OCI-LY7 (cell line): ENCODE measurements at places on chromosomes 5 and 9.

DNA sequence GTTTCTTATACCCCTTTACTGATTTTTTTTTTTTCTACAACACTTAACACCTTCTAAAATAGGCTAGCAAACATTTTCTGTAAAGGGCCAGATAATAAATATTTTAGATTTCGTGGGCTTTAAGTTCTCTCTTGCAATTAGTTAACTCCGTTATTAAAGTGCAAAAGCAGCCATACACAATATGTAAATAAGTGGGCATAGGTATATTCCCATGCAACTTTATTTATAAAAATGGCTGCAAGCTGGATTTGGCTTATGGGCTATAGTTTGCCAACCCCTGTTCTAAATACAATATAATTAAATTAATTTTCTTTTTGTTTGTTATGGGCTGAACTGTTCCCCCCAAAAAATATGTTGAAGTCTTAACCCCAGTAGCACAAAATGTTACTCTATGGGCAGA lies 10.8 kb downstream of the IL6ST start:
- no peak for DNase-seq

- DNase-seq = no peak
Measured at GRCh38 chr5:179195561-179196404, 135.6 kb downstream of the ZNF354C start.

DNA sequence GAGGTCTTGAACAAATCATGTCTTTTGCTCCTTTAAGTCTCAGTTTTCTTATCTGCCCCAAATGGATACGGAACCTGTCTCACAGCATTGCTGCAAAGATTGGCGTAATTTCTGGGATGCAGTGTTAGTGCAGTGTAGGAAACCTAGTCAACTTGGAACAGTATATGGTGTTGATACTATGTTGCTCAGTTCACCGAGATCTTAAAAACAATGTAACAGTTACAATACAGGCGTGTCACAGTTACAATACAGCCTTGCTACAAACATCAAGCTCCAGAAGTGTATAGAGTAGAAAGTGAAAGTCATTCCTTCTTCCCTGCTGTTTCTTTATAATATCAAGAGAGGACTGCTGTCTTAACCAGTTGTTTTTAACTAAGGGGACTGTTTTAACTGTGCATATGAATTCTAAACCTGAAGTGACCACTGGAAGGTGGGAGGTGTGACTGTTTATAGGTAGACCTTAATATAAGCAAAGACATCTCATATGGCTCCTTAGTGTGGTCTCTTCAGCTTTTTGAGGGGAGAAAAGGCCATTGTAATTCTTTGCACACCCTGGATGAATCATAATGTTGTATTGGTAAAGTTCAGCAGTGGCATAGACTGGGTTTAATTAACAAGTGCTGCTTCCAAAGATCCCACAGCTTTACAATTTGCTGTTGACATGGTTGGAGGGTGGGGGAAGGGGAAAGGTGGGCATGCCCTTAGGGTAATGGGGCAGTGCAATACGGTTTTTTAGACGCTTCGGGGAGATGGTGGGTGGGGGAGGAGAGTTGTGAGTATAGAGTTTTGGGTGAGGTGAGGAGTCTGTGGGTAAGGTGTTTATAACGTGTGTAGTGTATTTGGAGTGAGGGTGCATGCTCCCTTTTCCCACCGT lies 12.9 kb downstream of the PRRC2B start:
- DNase-seq = no peak

DNA sequence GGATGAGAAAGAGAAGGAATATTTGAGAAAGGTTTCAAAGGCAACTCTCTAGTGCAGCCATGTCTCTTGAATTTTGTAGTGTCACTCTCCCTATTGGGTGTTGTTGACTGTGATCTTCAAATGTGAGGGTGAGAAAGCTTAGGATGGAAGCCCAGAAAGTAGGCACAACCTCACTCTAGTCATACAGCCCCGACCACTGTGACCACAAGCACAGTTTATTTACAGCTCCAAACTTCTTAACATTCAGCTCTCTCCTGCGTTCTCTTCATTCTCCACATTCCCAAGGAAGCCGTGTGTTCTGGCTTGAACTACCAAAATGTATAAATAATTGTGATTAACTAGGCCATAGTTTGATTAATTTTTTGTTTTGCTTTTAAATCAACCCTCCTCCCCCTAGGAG lies 542.9 kb downstream of the LRRC70 start:
- DNase-seq = no peak

- DNase-seq = no peak
Measured at GRCh38 chr5:81391-82021, 10.5 kb upstream of the PLEKHG4B start.

GRCh38 chr9:78133751-78134150 lies 102.1 kb upstream of the CEP78 start:
- DNase-seq = no peak

GRCh38 chr9:137044037-137044436 lies 1.9 kb downstream of the NPDC1 start:
- DNase-seq = no peak

DNA sequence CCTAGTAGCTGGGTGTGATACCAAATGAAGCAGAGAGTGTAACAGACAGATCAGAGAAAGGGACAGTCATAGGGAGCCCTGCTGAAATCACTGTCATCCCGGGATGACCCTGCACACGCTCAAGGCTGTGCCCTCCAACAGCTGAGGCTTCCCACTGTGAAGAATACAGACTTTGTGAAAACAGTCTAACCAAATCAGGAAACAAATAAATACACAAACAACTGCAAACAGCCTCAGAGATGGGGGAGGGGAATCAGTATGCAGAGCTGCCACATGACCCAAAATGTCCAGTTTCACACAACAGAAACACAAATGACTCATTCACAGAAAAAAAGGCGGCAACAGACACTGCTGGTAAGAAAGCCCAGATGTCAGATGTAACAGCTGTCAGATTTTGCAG lies 101.9 kb downstream of the ADAMTS2 start:
- no peak for DNase-seq

DNA sequence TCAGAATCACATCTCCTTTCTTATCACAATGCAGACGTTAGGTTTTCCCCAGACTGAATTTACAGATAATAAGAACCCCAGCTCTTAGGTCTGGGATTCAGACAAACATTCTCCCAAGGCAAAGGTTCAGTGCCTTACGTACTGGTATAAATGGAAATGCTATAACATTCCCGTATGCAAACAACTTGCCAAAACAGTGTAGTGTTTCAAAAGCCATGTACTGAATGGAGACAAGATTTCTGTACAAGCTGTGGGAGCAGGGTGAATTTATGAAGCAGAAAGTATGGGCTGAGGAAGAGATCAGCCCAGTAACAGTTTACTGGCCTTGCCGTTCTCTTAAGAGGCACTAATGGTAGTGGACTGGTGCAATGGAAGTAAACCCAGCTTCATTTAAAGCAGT lies 225.5 kb upstream of the ZNF462 start:
- no peak for DNase-seq

DNA sequence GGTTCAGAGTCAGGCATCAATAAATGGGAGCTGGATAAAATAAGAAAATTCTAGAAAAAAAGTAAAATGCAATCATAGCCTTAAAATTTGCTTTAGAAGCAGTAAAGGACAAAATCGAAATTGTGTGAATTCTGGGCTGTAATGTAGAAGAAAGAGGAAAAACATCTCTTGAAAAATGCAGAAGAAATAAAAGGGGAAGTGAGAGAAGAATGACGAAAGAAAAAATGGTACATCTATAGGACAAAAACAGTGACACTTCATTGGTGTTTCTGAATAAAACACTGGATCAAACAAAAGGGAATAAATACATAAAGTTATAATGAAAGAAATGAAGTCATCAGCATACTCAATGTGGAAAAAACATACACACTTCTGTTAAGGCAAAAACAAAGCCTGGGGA lies 642.3 kb downstream of the ACTL7B start:
- DNase-seq = no peak

GRCh38 chr9:107942856-107943255 lies 453.3 kb upstream of the KLF4 start:
- peak; percentile 60 for DNase-seq

DNA sequence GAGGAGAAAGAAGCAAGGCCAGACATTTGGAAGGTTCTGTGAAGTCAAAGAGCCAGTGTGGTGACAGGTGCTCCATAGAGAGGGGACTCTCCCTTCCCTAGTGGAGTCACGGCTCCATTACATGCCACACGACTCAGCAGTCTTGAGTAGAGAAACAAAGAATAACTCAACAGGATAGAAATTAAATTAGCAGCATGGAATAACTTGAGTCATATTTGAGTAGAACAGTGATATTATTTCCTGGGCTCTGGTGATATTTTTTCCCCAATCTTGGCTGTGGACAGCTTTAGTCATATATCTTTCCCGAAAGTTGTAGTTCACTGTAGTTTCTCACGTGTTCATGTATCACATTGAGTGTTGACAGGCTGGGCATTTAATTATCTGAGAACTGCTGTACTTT lies 149.7 kb upstream of the EFNA5 start:
- DNase-seq = no peak

- no peak for DNase-seq
Measured at GRCh38 chr5:73853091-73853490, 227.1 kb downstream of the ARHGEF28 start.

DNA sequence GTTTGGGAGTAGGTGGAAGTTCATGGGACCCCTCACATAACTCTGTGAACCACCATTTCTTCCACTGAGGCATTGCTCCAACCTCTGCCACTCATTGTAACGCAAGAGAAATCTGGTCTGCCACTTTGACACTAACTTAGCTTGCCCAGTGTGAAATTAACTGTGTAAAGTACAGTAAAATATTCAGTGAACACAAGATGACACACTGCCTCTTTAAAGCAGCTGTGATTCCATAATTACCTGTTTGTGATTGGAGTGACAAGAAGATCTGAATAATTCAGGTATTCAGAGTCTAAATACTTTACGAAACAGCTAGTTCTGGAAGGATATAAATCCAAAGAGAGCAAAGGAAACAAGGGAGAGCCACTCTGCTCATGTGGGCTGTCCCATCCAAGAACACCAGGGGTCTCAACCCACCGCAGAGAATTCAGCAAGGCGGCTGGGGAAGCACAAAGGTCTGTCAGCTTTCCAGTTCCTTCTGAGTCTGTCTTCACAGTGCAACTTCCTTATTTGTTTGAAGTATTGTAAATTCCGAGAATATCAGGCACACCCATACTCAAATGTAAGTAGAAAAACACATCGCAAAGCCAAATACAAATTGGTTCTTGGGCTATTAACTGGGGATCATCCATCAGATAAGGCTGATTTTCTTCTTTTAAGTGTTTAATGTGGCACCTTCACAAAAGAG lies 86.9 kb downstream of the GNAQ start:
- DNase-seq = no peak

GRCh38 chr9:81489046-81489445 lies 200.3 kb downstream of the TLE1 start:
- DNase-seq = no peak

GRCh38 chr5:135015942-135016341 lies 18.1 kb downstream of the PITX1 start:
- no peak for DNase-seq

DNA sequence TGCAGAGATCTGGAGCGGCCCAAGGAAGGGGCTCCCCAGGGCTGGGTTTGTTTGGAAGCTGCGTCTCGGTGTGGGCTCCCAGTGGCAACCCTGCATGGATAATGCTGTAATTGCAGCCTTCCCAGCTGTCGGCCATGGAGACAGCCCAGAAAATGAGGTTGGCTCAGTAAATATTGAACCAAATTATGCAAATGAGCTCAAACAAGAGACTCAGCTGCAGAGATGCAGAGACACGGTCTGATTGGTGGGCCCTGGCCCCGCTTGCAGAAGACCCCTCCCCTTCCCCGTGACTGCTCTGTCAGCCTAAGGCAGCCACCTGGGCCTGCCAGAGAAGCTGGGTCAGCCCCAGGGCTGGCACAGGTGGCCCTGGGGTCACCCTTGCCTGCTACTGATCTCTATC lies 75.9 kb downstream of the RAD23B start:
- DNase-seq = no peak

DNA sequence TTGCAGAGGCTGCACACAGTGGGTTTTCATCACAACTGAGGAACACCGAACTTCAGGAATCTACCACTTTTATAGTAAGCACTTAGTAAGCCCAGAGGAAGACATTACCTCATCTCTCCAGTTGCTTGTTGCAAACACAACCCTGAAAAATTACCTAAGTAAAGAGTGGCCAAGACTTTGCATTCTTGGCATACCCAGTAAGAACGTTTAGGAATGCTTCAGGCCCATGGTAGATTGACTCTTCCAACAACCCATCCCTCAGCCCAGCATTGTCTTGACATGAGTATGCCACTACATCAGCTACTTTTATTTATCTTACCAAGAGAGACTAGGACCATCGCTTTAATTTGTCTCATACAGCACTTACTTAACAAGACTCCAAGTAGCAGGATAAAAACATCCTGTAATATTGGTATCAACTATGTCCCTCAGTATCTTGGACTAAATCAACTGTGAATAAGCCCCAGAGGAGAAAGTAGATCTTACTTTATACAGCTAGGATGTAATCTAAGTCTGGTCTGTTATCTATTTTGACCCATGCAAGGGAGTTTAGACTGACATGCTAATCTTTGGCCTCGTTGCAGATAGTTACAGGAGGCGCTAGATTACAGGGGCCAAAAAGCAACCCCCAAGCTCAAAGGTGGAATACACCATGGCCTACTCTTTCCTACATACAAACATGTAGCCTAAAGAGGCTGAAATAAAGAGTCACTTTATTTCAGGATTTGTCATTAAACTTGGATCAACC lies 114.9 kb downstream of the INVS start:
- DNase-seq = no peak

- DNase-seq = no peak
Measured at GRCh38 chr9:69621730-69622460, 50.3 kb downstream of the APBA1 start.

DNA sequence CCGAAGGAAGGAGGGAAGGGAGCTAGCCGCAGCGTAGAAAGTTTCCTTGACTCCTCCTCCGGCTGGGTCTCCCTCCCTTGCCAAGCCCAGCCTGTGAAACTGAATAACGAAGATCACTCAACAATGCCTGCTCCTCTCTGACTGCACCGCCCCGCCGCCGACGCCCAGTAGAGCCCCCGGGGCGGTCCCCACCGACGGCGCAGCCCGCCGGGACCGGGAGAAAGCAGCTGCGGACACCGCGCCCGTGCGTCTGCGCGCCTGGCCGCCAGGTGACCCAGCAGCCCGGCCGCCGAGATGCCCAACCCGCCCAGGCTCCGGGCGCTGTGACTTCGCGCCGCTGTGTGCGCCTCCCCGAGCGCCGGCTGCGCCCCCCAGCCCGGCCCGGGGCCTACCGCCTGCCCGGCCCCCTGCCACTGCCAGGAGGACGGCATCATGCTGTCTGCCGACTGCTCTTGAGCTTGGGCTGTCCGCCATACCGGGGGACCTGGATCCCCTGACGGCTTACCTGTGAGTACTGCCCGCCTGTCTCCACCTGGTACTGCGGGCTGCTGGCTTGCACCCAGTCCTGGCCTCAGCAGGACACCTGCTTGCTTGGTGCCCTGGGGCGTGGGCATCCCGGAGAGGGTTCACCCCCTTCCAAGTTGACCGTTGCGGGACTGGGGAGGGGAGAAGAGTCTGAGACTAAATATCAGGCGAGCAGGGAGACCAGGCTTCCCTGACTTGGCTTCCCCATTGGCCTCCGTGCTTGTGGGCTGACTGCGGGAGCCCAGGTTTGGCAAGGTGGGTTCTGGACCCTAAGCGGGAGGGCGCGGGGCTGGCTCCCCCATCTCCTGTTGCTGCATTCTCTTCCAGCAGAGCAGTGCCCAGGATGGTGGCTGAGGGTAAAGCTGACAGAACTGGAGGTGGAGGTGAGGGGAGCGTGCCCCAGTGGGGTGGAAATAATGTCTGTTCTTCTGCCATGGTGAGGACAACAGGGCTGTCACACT lies 26.2 kb upstream of the SPTLC1 start:
- no peak for DNase-seq
